Renal cortex interstitium (tissue), 15 donors: ENCODE measurements at places on chromosomes 7 and 10.

- no peak for DNase-seq
Measured at GRCh38 chr10:24255881-24256311, 47.0 kb downstream of the KIAA1217 start.

GRCh38 chr10:78963074-78964034, 105.4 kb upstream of the ZMIZ1 start:
- no peak for DNase-seq

GRCh38 chr7:97731736-97732564, at the start of gene TAC1:
TSS of gene TAC1 (plus strand) at chr7:97732086. CDS start at chr7:97732613, 527 bp downstream.
- DNase-seq, result no peak

DNA sequence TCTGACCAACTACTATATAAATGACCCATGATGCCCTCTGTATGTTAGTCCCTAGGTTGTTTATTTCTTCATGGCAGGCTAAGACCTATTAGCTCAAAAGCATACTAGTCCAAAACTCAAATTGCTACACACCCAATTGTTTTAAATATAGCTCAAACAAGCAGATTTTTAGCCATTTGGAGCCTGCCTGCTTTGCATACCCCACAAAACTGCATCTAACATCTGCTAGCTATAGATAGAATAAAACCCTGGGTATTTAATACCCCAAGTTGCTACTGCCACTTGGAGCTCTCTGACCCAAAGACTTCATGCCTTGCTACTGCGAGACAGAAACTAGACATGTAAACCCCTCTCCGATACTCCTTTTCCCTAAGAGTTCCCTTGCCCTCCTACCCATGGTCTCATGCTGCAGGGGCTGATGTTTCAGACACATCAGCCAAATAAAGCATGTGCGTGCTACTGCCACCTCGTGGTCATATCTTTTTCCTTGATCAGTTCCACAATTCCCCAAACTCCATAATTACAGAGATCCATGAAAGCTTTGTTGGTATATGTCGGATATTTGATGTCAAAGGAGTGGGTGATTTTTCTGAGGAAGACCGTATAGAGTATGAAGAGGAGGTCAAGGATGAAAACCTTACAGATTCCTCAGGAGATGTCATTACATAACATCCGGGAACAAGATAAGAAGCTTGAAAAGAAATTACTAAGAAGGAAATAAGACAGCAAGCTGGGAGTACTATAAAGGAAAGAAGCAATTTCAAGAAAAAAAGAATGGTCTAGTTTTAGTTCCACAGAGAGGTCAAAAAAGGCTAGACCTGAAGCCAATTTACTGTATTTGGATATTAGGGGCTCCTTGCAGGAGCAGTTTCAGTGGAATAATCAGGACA, 386.6 kb downstream of the SH2D4B start:
- peak; percentile 39 for DNase-seq

- DNase-seq, result no peak
Measured at GRCh38 chr7:50367100-50367499, 62.6 kb downstream of the IKZF1 start.

- no peak for DNase-seq
Measured at GRCh38 chr10:75375838-75376237, 25.7 kb downstream of the ZNF503 start.

- no peak for DNase-seq
Measured at GRCh38 chr7:106054156-106054910, 57.8 kb downstream of the SYPL1 start.

DNA sequence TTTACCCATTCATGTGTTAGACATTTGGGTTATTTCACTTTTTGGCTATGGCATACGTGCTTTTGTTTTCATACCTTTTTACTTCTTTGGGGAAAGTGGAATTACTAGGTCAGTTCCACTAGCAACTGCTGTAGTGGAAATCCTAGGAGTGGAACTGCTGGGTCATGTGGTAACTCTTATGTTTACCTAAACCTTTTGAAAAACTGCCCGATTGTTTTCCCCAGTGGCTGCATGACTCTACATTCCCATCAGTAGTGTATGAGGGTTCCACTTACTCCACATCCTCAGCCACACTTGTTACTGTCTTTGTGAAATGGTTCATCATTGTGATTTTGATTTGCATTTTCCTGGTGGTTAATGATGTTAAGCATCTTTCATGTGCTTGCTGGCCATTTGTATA, 82.3 kb downstream of the TAX1BP1 start:
- no peak for DNase-seq

- no peak for DNase-seq
Measured at GRCh38 chr10:112229096-112229495, 45.5 kb upstream of the GPAM start.

- no peak for DNase-seq
Measured at GRCh38 chr10:130140425-130140824, 4.2 kb downstream of the GLRX3 start.

DNA sequence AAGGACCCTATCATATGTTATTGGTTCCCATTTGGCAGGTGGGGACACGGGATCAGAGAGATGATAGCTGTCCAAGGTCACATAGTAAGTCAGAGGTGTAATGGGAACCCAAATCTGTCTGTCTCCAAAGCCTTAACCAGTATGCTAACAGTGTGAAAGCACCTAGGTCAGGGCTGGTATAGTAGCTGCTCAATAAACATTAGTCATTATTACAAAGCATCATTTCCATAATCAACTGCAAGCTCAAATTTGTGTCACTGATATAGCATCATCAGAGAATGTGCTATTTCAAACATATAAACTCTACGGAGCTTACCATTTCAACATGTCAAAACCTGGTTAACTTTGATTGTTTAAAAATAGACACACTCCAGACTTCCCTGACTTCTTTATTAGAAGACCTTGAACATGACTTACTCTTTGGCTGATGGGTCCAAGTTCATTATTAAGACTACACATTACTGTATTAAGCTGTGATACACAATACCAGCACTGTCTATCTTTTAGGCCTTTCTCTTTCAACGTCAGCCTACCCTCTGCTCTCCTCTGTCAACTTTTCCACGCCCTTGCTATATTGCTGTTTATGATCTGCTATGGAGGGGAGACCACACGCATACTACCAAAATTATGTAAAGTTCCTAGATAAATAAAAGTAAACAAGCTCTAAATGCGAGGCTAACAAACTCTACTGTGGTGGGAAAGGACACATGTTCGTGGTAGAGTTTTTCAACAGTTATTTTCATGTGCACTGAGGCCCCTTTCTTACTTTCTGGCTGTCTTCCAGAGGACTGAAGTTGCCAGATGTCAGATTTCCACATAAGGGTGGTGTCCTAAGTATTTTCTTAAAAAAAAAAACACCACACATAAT, 33.6 kb downstream of the DNMBP start:
- no peak for DNase-seq

DNA sequence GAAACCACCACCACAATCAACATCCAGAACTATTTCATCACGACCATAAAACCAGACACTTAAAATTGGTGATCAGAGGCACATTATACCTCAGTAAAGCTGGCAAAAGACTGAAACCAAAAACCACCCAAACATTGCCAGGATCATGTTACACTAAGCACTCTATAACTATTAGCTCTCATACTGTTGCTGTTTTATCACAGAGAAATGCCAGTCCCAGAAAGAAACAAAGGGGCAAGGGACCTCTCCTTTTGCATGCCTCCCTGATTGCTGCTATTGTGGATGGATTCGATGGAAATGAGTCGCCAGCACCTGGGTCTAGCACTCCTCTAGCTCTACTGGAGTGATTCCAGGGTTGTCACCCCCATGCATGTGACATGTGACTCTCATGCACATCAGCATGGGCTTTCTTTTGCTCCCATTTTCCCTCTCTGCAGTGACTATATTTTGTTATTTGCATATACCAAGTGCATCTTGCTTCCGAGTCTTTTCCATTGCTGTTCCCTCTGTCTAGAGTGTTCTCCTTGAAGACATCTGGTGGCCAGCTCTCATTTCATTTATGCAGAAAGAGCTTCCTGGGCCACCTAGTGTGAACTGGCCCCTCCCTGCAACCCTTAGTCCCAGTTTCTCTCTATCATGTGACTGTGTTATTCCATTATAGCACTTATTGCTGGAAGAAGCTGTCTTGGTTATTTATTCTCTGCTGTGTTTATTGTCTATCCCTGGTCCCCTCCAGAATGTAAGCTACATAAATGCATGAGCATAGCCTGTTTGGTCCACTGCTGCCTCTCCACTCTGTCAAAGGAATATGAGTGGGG, 300.6 kb downstream of the PLXNA4 start:
- no peak for DNase-seq

DNA sequence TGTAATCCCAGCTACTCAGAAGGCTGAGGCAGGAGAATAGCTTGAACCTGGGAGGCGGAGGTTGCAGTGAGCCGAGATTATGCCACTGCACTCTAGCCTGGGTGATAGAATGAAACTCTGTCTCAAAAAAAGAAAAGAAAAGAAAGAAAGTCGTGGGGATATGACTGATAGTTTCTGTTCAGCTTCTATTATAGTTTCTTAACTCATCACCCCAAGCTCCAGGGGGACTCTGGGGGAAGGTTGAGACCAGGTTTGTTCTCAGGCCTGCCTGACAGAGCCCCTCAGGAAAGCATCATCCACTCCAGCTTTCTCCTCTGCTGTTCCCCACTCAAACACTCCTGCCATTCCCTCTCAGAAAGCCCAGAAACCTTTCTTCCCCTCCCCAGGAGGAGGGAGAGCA, 542.4 kb upstream of the GALNT17 start:
- no peak for DNase-seq

DNA sequence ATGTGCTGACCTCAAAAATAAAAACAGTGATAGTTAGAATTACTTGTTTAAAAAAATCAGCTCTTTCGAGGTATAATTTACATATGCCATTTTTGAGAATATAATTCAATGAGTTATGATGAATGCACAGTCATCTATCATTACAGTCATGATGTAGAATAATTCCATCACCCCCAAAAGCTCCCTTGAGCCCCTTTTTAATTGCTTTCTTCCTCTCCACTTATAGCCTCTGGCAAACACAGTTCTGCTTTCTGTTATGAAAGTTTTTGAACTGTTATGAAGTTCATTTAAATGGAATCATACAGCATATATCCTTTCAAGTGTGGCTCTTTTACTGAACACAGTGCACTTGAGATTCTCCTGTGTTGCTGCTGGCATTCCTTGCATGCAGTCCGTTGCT, 41.4 kb downstream of the PRTFDC1 start:
- no peak for DNase-seq

GRCh38 chr7:100152404-100152803, 3.7 kb downstream of the LAMTOR4 start:
- DNase-seq, result no peak

GRCh38 chr10:96988426-96988825, 156.3 kb downstream of the LCOR start:
- DNase-seq, result peak; percentile 63

GRCh38 chr10:9010093-9010492, 955.6 kb downstream of the GATA3 start:
- no peak for DNase-seq

DNA sequence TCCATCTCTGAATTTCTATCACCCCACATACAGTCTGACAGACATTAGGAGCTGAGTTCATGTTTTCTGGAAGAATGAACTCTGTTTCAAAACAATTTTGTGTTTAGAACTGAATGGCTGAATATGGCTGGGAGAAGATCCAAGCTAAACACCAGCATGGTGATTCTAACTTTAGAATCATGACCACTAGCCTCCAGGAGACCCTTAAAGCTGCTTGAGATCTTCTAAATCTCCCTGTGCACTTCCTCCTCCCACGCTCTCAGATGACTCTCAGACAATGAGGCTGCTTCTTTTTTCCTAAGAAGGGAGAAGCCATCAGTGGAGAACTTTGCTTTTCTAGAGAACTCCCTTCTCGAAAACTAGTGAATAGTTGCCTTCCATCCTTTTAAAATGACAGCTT, 711.2 kb downstream of the GRID1 start:
- DNase-seq, result no peak

DNA sequence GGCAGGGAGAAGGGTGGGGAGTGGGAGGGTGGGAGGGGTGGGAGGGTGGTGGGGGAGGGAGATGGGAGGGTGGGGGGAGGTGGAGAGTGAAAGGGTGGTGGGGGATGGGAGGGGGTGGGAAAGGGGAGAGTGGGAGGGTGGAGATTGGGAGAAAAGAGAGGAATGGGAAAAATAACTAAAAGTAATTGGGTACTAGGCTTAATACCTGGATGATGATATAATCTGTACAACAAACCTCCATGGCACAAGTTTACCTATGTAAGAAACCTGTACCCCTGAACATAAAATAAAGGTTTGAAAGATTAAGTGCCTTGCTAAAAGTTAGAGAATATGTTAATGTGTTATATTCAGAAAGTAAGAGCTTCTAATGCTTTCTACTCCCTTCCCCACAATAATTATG, 564.9 kb downstream of the CNTNAP2 start:
- DNase-seq, result no peak

DNA sequence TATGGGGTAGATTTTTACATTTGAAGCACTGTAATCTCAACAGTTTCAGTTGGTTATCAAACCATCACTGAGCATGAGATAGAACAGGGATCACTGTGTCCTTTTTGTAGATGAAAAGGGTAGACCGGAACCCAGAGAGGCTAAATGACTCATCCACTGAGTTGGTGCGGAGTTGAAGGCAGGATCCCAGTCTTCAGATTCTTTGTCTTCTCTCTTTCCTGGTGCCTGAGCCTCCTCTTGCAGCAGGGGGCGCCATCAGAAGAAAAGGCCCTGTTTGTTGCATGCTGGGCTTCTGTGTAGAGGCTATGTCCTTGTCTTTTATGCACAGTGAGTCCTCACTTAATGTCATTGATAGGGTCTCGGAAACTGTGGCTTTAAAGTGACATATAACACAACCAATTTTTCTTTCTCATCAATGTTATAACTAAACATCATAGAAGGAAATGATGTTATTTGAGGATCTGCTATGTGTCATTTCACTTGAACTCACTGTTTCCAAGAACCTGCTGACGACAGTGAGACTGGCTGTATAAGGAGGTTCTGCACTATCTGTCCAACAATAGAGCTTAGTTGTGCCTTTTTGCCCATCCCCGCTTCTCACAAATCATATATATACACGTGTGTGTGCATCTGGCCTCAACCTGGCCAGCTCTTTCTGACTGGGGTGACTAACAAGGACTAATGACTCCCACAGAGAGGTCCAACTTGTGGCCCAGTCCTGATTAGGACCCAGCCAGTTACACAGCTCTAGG, 14.3 kb downstream of the ZNF282 start:
- no peak for DNase-seq

DNA sequence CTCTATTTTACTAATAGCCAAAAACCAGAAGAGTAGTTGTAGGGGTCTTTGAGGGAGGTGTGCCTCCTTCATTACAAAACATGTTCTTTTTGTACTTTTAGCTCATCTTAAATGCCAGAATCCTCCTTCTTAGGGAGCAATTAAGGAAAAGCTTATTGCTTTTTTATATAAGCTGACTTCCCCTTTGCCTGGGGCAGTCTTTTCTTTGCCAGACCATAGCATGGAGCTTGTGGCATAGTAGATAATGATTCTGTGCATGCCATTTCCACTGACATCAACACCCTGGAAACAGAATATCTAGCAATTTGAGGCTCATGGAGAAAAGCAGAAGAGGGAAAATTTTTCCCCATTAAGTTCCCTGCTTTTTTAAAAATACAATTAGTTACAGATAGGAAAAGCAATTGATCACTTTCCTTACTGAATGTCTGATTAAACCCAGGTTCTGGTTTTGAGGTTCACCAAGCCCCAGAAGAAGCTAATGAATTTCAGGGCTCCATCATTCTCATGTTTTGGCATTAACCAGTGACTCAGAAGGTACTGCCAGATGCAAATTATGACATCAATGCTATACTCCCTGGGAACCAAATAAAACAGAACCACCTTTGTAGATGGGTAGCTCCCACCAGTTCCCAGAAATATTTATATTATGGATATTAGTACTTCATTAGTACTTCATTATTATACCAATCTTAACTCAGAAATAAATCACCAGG, 410.6 kb downstream of the KCNMA1 start:
- no peak for DNase-seq
